GM23338 (cell line): ENCODE measurements at places on chromosomes 6 and 20.

- H3K27me3 ChIP-seq, result no peaks in the 10 kb centered on the region
- no peaks in the 10 kb centered on the region for H3K4me1 ChIP-seq
- no peak overlapping the region for H3K27ac ChIP-seq
Observed at GRCh38 chr6:88702956-88703556, 260.4 kb downstream of the RNGTT start.

DNA sequence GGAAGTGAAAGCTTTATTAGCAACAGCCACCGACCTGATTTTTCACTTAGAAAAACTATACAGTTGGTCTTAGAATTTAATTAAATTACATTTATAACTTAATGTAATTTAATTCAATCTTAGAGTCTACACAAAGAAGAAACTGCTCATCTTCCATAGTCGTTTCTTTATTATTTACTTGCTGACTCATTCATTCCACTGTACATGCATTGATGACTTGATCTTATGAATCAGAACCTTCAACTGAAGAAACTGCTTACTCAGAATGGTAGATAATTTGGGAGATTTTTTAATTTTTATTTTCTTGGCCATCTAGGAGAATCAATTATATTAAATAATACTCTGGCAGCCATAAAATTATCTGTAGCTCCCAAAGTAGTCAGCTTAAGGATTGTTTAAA is 1021.6 kb upstream of the FLRT3 start:
- no peak overlapping the region for H3K4me3 ChIP-seq
- H3K27ac ChIP-seq, result no peak overlapping the region
- H3K27me3 ChIP-seq, result no peaks in the 10 kb centered on the region
- H3K36me3 ChIP-seq, result no peaks in the 10 kb centered on the region
- peaks cover 14% of the 10 kb centered on the region for H3K4me1 ChIP-seq

DNA sequence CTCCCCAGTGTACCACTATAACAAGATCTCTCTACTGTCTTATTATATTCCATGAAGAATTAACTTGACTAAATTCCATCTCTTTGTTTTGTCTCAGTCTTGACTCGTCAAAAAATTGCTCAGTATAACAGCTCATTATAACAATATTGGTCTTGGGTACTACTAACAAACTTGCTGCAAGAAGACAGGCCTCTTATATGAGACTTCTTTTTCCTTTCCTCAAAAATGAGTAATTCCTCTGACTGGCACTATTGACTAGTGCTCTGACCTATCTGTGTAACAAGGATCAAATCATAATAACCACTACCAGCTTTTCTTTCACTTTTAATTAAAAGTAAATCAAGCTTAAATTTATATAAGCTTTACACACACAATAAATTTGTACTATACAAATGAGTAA is 91.3 kb upstream of the THEMIS start:
- no peak overlapping the region for H3K4me3 ChIP-seq
- no peaks in the 10 kb centered on the region for H3K36me3 ChIP-seq
- no peaks in the 10 kb centered on the region for H3K27me3 ChIP-seq
- no peak overlapping the region for H3K27ac ChIP-seq

- H3K27ac ChIP-seq, result no peak overlapping the region
- no peaks in the 10 kb centered on the region for H3K36me3 ChIP-seq
- DNase-seq, result no peak
- H3K4me1 ChIP-seq, result peaks cover 7% of the 10 kb centered on the region
Observed at GRCh38 chr6:11584244-11584643, 46.7 kb downstream of the TMEM170B start.

GRCh38 chr6:43401730-43402129 is 25.6 kb upstream of the ABCC10 start:
- no peaks in the 10 kb centered on the region for H3K36me3 ChIP-seq
- DNase-seq, result no peak
- no peak overlapping the region for H3K27ac ChIP-seq
- H3K4me3 ChIP-seq, result no peak overlapping the region
- no peaks in the 10 kb centered on the region for H3K4me1 ChIP-seq

DNA sequence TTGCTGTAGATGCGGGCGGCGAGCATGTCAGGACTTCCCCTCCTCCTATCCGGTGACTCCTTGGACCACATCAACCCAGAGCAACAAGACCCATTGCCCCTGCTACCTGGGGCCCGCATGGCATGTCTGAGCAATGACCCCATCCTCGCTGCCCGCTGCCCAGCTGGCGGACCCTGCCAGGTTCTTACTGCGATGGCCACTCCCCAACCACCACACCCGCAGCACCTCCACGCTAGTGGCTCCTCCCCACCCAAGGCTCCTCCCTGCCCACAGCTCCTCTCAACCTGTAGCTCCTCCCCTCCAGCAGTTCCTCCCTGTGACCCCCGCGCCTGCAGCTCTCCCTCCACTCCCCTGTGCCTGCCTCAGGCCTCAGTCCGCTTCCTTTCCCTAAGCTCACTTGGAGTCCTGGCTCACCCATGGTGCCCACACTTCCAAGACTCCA is 17.6 kb upstream of the SERPINB9 start:
- H3K27me3 ChIP-seq, result no peaks in the 10 kb centered on the region
- peak; percentile 60 for DNase-seq
- H3K27ac ChIP-seq, result no peak overlapping the region
- peaks cover 55% of the 10 kb centered on the region for H3K4me1 ChIP-seq

- peaks cover 15% of the 10 kb centered on the region for H3K27me3 ChIP-seq
- DNase-seq, result no peak
- no peak overlapping the region for H3K4me3 ChIP-seq
- peaks cover 7% of the 10 kb centered on the region for H3K4me1 ChIP-seq
Observed at GRCh38 chr20:62214067-62214466, 6.0 kb downstream of the HRH3 start.

GRCh38 chr20:49685809-49686208 is 27.9 kb downstream of the B4GALT5 start:
- DNase-seq, result no peak
- H3K27ac ChIP-seq, result 0 out of 2 replicates have a peak overlapping the region, but pooled peaks have one; percentile 3
- H3K27me3 ChIP-seq, result no peaks in the 10 kb centered on the region
- peaks cover 49% of the 10 kb centered on the region for H3K4me1 ChIP-seq
- H3K4me3 ChIP-seq, result no peak overlapping the region

GRCh38 chr6:95973976-95974375 is 41.8 kb upstream of the FUT9 start:
- no peaks in the 10 kb centered on the region for H3K36me3 ChIP-seq
- H3K4me3 ChIP-seq, result no peak overlapping the region
- H3K27me3 ChIP-seq, result no peaks in the 10 kb centered on the region
- H3K4me1 ChIP-seq, result no peaks in the 10 kb centered on the region

GRCh38 chr6:112233847-112234246 is 20.5 kb downstream of the LAMA4 start:
- H3K27me3 ChIP-seq, result no peaks in the 10 kb centered on the region
- H3K4me3 ChIP-seq, result no peak overlapping the region
- DNase-seq, result no peak
- H3K4me1 ChIP-seq, result no peaks in the 10 kb centered on the region
- no peak overlapping the region for H3K27ac ChIP-seq
- H3K36me3 ChIP-seq, result no peaks in the 10 kb centered on the region

- H3K27me3 ChIP-seq, result no peaks in the 10 kb centered on the region
- no peak overlapping the region for H3K27ac ChIP-seq
- H3K4me1 ChIP-seq, result peaks cover 14% of the 10 kb centered on the region; the same call in 1 of the 2 replicates
- no peaks in the 10 kb centered on the region for H3K36me3 ChIP-seq
- DNase-seq, result peak; percentile 13
Observed at GRCh38 chr6:155647354-155647753, 191.7 kb upstream of the NOX3 start.

- no peaks in the 10 kb centered on the region for H3K4me1 ChIP-seq
- DNase-seq, result no peak
- no peaks in the 10 kb centered on the region for H3K36me3 ChIP-seq
- no peak overlapping the region for H3K4me3 ChIP-seq
Observed at GRCh38 chr6:116562614-116563013, 8.7 kb upstream of the RWDD1 start.

GRCh38 chr20:57439432-57439831 is 48.2 kb downstream of the RBM38 start:
- no peak overlapping the region for H3K4me3 ChIP-seq
- H3K27me3 ChIP-seq, result no peaks in the 10 kb centered on the region
- DNase-seq, result no peak
- no peaks in the 10 kb centered on the region for H3K4me1 ChIP-seq
- no peaks in the 10 kb centered on the region for H3K36me3 ChIP-seq

DNA sequence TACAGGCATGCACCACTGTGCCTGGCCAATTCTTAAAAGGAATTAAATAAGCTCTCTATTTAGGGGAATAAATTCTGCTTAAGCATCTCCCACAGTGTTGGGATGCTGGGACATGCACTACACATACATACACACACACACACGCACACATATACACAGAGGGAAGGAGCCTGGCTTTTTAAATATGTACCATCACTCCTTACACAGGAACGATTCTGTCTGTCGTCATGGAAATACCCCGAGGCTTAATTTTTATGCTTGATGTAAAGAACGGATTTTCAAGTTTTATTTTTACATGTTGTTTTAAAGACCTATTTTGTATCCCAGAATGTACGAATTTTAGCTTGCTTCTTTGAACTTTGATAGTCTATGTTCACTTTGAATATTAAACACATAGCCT is 95.3 kb downstream of the CD109 start:
- H3K36me3 ChIP-seq, result no peaks in the 10 kb centered on the region
- no peak overlapping the region for H3K27ac ChIP-seq
- peaks cover 12% of the 10 kb centered on the region; the same call in 1 of the 2 replicates for H3K4me1 ChIP-seq

DNA sequence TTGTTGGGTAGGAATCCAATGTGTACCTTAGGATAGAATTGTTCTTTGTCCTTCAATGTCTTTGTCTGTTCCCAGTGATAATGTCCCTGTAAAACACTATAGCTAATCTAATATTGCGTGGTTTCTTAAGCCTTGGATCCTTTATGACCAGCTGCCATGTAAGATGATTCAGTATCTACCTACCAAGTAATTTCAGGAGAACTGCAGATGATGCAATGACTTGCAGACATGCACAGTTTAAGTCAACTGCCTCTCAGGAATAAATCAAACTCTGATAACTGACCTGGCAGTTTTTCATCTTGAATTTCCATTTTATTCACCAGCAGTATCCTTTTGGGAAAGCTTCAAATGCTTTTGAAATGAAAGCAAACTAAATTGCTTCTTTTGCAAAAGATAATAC is 157.8 kb downstream of the TPBG start:
- no peaks in the 10 kb centered on the region for H3K4me1 ChIP-seq
- DNase-seq, result no peak
- H3K27ac ChIP-seq, result no peak overlapping the region

- peak; percentile 22 for DNase-seq
- H3K36me3 ChIP-seq, result peaks cover 21% of the 10 kb centered on the region; the same call in 1 of the 2 replicates
- H3K4me3 ChIP-seq, result no peak overlapping the region
- no peaks in the 10 kb centered on the region for H3K27me3 ChIP-seq
Observed at GRCh38 chr6:169221264-169221663, 32.4 kb downstream of the THBS2 start.

GRCh38 chr20:63032026-63032800 is 25.4 kb upstream of the BHLHE23 start:
- DNase-seq, result peak; percentile 14
- H3K27me3 ChIP-seq, result peaks cover 6% of the 10 kb centered on the region; the same call in 1 of the 2 replicates
- H3K36me3 ChIP-seq, result no peaks in the 10 kb centered on the region
- peaks cover 55% of the 10 kb centered on the region for H3K4me1 ChIP-seq

- H3K27me3 ChIP-seq, result no peaks in the 10 kb centered on the region
- DNase-seq, result peak; percentile 28
- no peak overlapping the region for H3K4me3 ChIP-seq
- H3K27ac ChIP-seq, result no peak overlapping the region
- no peaks in the 10 kb centered on the region for H3K4me1 ChIP-seq
Observed at GRCh38 chr6:113873043-113873667, 16.0 kb downstream of the MARCKS start.

GRCh38 chr20:46767127-46767761 is 57.8 kb downstream of the SLC2A10 start:
- no peaks in the 10 kb centered on the region for H3K4me1 ChIP-seq
- no peaks in the 10 kb centered on the region for H3K27me3 ChIP-seq
- H3K4me3 ChIP-seq, result no peak overlapping the region

GRCh38 chr6:143941852-143942627 is 66.0 kb downstream of the PLAGL1 start:
- no peak overlapping the region for H3K27ac ChIP-seq
- H3K27me3 ChIP-seq, result peaks cover 17% of the 10 kb centered on the region; the same call in 1 of the 2 replicates
- no peaks in the 10 kb centered on the region for H3K36me3 ChIP-seq
